ENCODE measurements at places on chromosomes 11 and 22.
A peak's percentile ranks its signal among the peaks of the same experiment; 100 is the strongest.

DNA sequence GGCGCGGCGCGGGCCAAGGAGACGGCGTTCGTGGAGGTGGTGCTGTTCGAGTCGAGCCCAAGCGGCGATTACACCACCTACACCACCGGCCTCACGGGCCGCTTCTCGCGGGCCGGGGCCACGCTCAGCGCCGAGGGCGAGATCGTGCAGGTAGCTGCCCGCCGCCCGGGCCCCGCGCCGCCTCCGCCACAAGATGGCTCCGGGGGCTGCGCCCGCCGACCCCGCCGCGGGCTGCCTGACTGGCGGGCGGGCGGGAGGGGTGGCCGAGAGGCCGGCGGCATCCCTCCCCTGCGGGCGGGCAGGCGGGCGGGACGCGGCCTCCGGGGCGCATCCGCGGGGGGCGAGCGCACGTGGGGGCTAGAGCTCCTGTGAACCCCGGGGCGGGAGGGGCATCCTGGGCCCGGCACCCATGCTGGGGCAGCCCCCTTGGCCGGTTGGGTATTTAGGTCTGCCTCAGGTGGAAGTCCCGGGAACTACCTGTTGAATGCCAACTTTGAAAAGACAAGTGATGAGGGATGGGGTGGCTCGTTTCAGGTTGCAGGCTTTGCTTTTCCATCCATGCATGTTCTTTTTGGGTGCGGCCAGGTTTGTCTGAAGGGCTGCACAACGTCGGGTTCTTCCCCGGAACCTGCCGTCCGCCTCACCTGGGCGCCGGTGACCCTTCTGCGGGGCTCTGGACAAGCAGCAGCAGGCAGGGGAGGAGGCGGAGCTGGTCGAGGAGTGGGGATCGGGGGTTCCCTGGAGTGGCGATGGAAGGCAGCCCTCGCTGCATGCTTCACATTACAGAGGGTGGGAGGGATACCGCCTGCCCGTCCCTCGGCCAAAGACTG lies 760 bp downstream of the ZNRF3 start:
- DNase-seq, result peak; percentile 83

GRCh38 chr11:12497431-12497830 lies 120.1 kb downstream of the PARVA start:
- DNase-seq, result no peak

GRCh38 chr11:63958008-63958407 lies 16.4 kb upstream of the COX8A start:
- DNase-seq, result no peak

DNA sequence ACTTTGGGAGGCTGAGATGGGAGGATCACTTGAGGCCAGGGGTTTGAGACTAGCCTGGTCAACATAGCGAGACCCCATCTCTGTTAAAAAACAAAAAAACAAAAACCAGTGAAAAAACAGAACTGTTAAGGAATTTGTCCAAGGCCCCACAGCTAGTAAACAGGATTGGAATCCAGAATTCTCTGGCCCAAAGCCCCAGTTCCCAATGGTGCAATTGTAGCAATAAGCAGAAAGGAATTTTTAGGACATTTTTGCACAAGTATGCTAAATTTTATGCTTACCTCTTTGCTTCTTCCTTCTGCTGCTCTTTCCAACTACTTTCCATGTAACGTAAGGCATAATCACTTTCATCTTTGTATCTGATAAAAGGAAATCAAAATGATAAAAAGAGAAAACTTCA lies 11.6 kb downstream of the MISFA start:
- no peak for DNase-seq

- DNase-seq, result no peak
Measured at GRCh38 chr11:94185416-94186084, 56.9 kb downstream of the PANX1 start.

- DNase-seq, result peak; percentile 36
Measured at GRCh38 chr11:131447277-131447815, 76.9 kb downstream of the NTM start.

GRCh38 chr11:34791780-34792542 lies 124.2 kb downstream of the APIP start:
- DNase-seq, result peak; percentile 44

GRCh38 chr11:116558504-116559211 lies 214.1 kb downstream of the BUD13 start:
- DNase-seq, result no peak

- DNase-seq, result no peak
Measured at GRCh38 chr11:119092880-119093842, 8.5 kb downstream of the HMBS start.

- no peak for DNase-seq
Measured at GRCh38 chr22:44325718-44326490, 13.2 kb upstream of the SHISAL1 start.

DNA sequence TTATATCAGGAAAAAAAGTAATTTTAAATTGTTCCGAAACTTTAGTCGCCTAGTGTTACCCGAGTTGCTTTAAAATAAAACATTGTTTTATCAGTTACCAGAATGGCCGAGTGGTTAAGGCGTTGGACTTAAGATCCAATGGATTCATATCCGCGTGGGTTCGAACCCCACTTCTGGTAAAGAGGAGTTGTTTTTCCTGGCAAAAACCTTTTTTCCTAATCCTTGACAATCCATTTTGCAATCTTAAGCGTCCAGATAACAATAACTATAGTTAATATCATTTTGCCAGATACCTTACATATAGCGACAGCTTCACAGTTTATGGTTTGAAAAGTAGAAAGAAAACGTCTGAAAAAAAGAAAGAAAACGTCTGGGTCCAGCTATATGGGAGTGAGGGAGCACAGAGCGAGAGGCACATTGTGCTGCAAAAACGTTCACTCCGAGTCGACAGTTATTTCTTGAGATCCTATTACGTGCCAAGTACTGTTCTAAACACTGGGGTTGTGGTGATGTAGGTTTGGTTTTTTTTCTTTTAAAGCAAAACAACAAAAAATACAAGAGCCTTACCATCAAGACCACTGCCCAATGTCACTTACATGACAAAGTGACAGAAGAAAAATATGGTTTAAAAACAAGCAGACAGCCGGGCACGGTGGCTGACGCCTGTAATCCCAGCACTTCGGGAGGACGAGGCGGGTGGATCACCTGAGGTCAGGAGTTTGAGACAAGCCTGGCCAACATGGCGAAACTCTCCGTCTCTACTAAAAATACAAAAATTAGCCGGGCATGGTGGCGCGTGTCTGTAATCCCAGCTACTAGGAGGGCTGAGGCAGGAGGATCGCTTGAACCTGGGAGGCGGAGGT lies 40.6 kb downstream of the OR4D9 start:
- DNase-seq, result peak; percentile 81

GRCh38 chr11:80503990-80504389 lies 1063.2 kb upstream of the TENM4 start:
- no peak for DNase-seq

GRCh38 chr22:17241576-17242330 lies 22.5 kb upstream of the ADA2 start:
- no peak for DNase-seq

- DNase-seq, result no peak
Measured at GRCh38 chr22:46844606-46845210, 82.3 kb downstream of the TBC1D22A start.

DNA sequence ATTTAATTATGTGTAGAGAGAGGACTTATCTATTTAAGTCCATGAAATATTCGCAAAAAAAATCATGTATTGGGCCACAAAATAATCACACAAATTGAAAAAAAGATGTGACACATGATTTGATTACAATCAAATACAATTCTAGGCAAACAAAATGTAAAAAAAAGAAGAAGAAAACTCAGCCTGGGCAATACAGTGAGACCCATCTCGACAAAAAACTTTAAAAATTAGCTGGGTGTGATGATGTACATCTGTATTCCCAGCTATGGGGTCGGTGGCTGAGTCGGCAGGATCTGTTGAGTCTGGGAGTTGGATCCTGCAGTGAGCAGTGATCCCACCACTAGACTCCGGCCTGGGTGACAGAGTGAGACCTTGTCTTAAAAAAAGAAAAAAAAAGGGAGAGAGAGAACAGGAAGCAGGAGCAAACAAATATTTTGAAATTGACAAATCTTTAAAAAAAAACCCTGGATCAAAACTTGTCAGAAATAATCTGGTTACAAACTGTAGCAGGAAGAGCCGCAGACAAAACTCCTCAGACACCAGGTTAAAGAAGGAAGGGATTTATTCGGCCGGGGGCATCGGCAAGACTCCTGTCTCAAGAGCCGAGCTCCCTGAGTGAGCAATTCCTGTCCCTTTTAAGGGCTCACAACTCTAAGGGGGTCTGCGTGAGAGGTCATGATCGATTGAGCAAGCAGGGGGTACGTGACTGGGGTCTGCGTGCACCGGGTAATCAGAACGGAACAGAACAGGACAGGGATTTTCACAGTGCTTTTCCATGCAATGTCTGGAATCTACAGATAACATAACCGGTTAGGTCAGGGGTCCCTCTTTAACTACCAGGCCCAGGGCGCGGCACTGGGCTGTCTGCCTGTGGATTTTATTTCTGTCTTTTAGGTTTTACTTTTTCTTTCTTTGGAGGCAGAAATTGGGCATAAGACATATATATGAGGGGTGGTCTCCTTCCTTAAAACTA lies 3.3 kb upstream of the TYMP start:
- DNase-seq, result no peak

DNA sequence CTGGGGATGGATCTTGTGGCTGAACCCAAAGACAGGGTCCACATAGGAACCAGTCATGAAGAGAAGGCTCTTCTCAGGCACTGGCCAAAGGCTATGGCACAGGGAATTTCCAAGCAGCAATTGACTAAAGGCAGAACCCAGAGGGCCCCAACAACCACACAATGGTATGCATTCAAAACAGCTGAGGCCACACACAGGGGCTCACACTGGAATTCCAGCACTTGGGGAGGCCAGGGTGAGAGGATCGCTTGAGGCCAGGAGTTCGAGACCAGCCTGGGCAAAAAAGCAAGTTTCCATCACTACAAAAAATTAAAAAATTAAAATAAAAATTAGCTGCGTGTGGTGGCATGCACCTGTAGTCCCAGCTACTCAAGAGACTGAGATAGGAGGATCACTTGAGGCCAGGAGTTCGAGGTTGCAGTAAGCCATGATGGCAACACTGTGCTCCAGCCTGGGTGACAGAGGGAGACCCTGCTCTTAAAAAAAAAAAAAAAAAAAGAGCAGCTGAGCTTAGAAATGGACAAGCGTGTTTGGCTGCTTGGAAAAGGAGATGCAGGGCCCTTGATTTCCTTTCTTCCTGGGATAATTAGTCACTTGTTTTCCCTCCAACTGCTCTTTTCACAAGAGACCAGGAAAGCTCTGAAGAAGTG lies 44.6 kb downstream of the MYH9 start:
- DNase-seq, result no peak

DNA sequence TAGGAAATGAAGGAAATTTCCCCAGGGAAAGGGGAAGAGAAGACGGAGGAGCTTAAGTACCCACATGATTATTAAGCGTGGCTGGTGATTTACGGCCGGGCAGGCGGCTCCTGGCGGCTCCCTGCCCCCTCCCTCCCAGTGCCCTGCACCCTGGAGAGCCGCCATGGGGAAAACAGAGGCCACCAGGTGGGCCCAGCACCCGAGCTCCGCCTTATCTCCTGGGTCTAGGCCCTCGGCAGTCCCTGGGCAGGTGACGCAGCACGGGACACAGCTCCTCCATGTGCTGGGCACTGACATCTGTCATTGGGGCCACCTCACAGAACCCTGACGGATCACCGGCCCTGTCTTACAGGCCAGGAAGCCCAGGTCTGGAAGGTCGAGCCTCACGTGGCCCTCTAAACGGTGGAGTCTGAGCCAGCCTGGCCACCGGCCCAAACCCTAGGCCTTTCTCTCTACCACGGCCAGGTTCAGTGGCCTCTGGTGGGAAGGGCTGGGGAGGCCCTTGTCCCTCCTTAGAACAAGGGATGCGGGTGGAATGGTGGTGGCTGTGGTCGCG lies 60.2 kb upstream of the PPARA start:
- no peak for DNase-seq

GRCh38 chr11:13857828-13858227 lies 104.7 kb upstream of the SPON1 start:
- no peak for DNase-seq

DNA sequence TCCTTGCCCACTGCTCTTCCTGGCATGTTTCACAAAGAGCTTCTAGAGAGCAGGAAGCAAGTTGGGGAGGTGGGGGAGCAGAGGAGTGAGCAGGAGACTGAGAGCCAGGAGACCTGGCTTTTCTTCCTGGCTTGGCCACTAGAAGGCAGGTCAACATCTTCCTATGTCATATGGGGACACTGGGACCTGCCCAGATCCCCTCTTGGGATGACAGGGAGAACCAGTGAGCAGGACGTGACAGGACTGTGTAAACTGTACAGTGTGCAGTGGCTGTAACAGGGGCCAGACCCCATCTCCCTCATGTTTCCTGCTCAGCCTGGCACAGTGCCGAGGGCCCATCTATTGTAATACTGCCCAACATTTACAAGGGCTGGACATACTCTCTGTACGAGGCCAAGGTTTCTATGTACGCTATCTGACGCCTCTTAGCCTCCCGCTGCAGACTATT lies 29.4 kb downstream of the GDPD5 start:
- DNase-seq, result peak; percentile 78

DNA sequence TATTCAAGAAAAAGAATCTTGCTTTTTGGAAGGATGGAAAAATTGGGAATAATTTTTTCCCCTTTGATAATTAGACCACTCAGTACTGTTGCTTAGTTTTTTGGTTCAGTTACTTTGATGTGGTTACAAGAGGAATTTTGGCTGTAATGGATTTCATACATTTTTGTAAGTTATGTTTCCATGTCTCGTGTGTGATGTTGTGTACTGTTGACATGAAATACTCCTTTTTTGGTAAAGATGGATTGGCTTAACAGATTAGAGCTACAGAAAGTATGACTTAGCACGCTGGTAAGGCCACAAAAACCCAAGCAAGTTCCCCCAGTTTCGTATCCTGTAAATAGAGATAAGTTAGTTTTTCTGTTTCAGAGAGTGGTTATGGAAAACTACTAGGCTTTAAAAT lies 11.9 kb downstream of the TBCEL start:
- DNase-seq, result no peak

All from GM23338 (cell line).